Stimulated activated CD4-positive, alpha-beta T cell treated with anti-CD3 and anti-CD28 coated beads, TNF-alpha, amount 100 ng/mL, for 24 hours (primary cell): ENCODE measurements at places on chromosomes 1 and 21.

- DNase-seq, result no peak
These were observed 50.4 kb downstream of the RAP1GAP start for GRCh38 chr1:21618561-21619374.

GRCh38 chr1:178534137-178534868 lies 21.4 kb downstream of the TEX35 start:
- no peak for DNase-seq

- no peak for DNase-seq
These were observed 45.5 kb downstream of the UTP25 start for GRCh38 chr1:209873067-209873799.

GRCh38 chr1:114150016-114150415 lies 3.7 kb downstream of the SYT6 start:
- DNase-seq, result no peak

GRCh38 chr1:206419250-206419649 lies 51.0 kb upstream of the IKBKE start:
- no peak for DNase-seq

DNA sequence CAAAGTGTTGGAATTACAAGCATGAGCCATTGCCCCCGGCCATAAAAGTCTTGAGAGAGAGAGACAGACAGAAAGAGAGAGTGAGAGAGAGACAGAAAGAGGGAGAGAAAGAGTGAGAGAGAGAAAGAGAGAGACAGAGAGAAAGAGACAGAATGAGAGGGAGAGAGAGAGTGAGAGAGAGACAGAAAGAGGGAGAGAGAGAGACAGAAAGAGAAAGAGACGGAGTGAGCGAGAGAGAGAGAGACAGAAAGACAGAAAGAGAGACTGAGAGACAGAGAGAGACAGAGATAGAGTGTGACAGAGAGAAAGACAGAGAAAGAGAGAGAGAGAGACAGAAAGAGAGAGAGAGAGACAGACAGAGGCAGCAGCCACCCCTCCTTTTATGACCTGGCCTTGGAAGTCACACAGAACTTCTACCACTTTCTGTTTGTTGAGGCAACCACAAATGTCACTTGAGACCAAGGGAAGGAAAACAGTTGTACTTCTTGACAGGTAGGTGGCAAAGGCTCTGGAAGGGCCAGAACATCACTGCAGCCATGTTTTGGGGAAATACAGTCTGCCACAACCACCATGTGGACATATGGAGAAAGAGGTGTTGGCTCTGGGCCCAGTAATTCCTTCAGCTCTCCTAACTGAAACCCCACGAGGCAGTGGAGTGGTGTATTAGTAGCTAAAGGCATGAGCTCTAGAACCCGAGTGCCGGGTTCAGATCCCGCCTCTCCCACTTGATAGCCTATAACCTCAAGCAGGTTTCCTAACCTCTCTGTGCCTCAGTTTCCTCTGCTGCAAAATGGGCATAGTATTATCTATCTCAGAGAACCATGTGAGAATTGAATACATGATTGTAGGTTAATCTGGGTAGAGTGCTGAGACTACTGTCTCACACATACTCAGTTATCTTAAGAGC lies 50.6 kb downstream of the TNFRSF8 start:
- DNase-seq, result no peak

- DNase-seq, result no peak
These were observed 29.7 kb upstream of the ZBTB18 start for GRCh38 chr1:244021427-244021826.

GRCh38 chr1:42267904-42268303 lies 67.1 kb downstream of the FOXJ3 start:
- DNase-seq, result no peak

GRCh38 chr1:22350924-22351767 lies 100.5 kb upstream of the ZBTB40 start:
- DNase-seq, result no peak

GRCh38 chr1:217469983-217470382 lies 160.9 kb downstream of the GPATCH2 start:
- DNase-seq, result no peak

GRCh38 chr1:15014516-15014915 lies 139.0 kb upstream of the TMEM51 start:
- no peak for DNase-seq

DNA sequence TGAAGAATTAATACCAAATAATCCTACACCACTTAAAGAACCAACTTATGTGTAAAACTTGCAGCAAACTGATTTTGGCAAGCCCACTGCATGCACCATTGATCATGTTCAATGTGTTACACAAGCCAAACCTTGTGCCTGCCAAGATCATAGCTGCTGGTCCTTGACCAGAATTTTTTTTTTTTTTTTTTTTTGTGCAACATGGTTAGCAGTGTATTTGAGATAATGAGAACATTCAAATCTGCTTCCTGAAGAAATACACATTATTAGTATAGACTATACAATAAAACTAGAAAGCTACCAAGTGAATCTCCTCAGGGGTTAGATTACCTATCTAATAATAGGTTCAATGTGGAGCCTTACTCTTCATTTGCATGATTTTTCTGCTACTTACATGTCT lies 421.0 kb downstream of the MRPL39 start:
- DNase-seq, result no peak
